Stimulated activated CD4-positive, alpha-beta T cell treated with anti-CD3 and anti-CD28 coated beads, Interleukin-15, amount 100 ng/mL, for 48 hours (primary cell): ENCODE measurements at places on chromosomes 6 and 20.

GRCh38 chr6:8738951-8739350 lies 303.6 kb upstream of the SLC35B3 start:
- DNase-seq: no peak

GRCh38 chr6:105346052-105346451 lies 56.8 kb downstream of the PREP start:
- DNase-seq: no peak

DNA sequence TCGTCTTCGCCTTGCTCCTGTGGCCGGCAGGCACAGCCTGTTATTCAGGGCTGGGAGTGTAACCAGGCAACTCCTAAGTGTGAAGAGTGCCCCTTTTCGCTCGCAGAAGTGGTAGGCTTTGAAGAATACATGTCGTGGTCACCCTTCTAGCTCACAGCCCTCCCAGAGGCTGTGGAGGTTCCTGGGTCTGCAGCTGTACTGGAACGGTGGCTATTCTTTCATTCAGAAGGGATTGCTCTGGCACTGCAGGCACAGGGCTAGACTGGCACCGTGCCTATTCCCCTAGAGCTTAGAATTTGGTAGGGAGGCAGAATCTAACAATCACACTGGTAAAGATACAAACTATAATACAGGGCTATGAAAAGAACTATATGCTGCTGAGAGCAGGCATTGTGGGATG lies 1.1 kb upstream of the SRSF12 start:
- DNase-seq: no peak

- DNase-seq: no peak
Measured at GRCh38 chr6:90955246-90955645, 368.4 kb upstream of the MAP3K7 start.

- DNase-seq: no peak
Measured at GRCh38 chr6:29499704-29500103, 11.9 kb upstream of the MAS1L start.

GRCh38 chr6:38564301-38564700 lies 75.4 kb downstream of the BTBD9 start:
- no peak for DNase-seq

GRCh38 chr6:125804264-125804663 lies 13.5 kb downstream of the NCOA7 start:
- DNase-seq: peak; percentile 14

- DNase-seq: no peak
Measured at GRCh38 chr6:79076160-79076559, 1.9 kb downstream of the PHIP start.

GRCh38 chr6:141290941-141291721 lies 841.6 kb upstream of the GJE1 start:
- no peak for DNase-seq

DNA sequence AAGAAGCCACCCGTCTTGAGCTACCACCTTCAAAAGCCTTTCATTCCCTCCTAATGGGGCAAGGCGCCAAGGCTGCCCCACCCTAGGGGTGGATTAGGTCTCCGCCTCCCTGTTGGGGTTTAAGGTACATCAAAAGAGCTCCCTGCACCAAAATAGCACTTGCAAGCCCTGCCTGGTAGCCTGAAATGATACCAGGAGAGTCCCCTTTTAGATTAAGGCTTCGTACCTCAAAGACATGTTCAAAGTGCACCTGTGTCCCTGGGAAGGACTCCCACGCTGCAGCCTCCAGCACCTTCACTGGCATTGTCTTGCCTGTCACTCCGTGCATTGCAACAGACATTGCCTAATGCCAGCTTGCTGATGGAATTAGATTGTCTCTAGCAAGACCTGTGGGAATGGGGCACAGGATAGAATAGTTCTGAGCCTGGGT lies 15.7 kb upstream of the CDKN1A start:
- DNase-seq: no peak

DNA sequence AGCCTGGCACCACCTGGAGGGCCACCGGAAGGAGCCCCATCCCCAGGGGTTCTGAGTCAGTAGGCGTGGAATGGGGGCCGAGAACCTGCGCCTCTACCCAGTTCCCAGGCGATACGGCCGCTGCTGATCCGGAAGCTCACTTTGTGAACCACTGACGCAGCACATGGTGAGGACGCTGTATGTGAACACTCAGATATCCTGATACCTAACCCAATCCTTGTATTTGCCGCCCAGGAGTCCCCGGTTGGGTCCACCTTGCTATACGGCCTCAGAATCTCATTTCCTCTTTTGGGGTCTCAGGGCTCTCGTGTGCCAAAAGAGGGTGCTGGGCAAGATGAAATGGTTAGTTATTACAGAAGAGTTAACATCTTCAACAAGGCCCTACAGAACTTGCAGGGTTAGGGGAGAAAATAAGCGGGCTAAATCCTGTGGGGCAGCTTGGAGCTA lies 604 bp upstream of the RAB5IF start:
- DNase-seq: peak; percentile 39

DNA sequence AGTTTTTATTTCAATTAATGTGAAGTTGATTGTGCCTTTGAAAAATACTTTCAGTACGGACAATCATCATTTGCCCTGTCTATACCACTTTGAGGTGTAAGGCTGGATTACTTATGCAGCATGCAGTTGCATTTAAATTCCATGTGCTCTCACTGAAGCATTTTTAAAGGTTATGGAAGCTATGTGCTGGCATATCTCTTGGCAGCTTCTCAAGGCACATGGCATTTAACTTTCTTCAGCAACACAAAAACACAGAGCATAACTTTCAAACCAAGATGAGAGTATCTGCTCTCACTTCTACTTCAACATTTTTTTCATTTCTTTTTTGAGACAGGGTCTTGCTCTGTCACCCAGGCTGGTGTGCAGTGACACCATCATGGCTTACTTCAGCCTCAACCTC lies 360.6 kb upstream of the RUNX2 start:
- no peak for DNase-seq
